ENCODE measurements at places on chromosomes 1 and 21.
A peak's percentile ranks its signal among the peaks of the same experiment; 100 is the strongest.

GRCh38 chr21:32508558-32508957 is 76.8 kb downstream of the TCP10L start:
- DNase-seq, result no peak

- no peak for DNase-seq
Observed at GRCh38 chr1:64046243-64046642, 157.2 kb upstream of the UBE2U start.

DNA sequence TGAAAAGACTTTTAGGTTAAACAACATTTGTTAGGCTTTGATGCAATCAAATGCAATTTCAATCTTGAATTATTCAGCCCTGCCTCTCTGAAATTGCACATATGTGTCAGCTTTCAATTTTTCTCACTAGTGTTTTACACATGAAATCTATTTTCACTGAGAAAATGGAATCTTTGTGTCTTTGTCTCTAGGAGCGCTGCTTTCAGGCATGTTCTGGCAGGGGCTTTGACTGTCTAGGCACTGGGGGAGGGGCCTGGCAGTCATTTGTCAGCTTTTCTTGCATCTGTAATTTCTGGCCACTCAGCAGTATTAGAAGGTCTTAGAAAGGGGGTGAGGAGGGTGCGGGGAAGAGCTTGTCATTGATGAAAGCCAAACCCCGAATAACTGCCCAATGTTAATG is 264.4 kb downstream of the PTPRC start:
- peak; percentile 75 for DNase-seq

- DNase-seq, result no peak
Observed at GRCh38 chr1:156876281-156876680, 15.6 kb downstream of the NTRK1 start.

Measured in HAP-1 (cell line).